ENCODE measurements at places on chromosomes 11 and 22. TPM values are rescaled to one million over a fixed set of nuclear protein-coding genes. Genes with fewer than 3 reads are reported as not detected.

MMP8 gene
- total RNA-seq: not detected

MTFP1 gene
- total RNA-seq: 80.5 TPM

OR52E8 gene
- not detected for total RNA-seq

CLCF1 gene
- 0.63 TPM for total RNA-seq

TSPAN18 gene
- total RNA-seq: 1.5 TPM

MS4A6E gene
- total RNA-seq: not detected

PCNX3 gene
- 52.0 TPM for total RNA-seq

CEND1 gene
- total RNA-seq: 3.8 TPM

RCOR2 gene
- total RNA-seq: 0.28 TPM

MOV10L1 gene
- total RNA-seq: not detected

HOATZ gene
- total RNA-seq: not detected

MMP13 gene
- not detected for total RNA-seq

SNRPD3 gene
- 166 TPM for total RNA-seq

- H3K27me3 ChIP-seq: peaks cover 7% of the 10 kb centered on the region
- DNase-seq: no peak
- no peak overlapping the region for H3K4me3 ChIP-seq
- H3K36me3 ChIP-seq: no peaks in the 10 kb centered on the region
- H3K27ac ChIP-seq: no peak overlapping the region
These were observed 65.1 kb downstream of the PARVG start for GRCh38 chr22:44245867-44246266.

DNA sequence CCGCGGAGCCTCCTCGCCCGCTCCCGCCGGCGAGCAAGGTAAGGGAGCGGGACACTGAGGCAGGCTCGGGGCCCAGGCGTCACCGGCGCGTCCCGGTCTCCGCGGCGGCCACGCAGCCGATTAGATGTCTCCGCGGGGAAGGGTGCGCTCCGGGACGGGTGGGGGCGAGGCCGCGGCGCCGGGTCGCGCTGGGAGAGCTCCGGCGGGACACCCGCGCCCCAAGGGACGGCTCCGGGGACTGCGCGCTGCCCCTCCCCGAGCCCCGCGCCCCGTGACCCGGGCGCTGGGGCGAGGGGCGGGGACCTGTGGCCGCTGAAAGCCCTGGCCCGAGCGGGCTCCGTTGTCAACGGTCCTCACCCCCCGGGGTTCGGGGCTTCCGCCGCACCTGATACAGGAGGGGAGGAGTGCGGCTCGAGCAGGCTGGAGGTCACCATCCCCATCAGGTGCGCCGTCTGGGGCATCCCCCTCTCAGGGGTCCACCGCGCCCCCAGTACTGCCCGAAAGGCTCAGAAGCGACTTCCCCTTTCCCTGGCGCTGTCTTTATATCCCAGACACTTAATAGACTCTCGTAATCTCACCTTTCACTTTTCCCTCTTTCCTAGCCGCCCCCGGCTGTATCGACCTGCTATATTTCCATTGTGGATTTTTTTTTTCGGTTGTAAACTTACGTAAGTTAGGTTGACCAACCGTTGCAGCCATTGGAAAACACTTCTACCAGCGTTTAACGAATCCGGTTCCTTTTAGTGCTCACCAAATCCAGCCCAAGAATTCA, 573 bp downstream of the PPFIA1 start:
- peak; percentile 86 for DNase-seq
- peaks cover 23% of the 10 kb centered on the region for H3K36me3 ChIP-seq
- peak overlapping the region; percentile 93 for H3K4me3 ChIP-seq
- H3K27me3 ChIP-seq: peaks cover 20% of the 10 kb centered on the region
- H3K27ac ChIP-seq: peak overlapping the region; percentile 82

DNA sequence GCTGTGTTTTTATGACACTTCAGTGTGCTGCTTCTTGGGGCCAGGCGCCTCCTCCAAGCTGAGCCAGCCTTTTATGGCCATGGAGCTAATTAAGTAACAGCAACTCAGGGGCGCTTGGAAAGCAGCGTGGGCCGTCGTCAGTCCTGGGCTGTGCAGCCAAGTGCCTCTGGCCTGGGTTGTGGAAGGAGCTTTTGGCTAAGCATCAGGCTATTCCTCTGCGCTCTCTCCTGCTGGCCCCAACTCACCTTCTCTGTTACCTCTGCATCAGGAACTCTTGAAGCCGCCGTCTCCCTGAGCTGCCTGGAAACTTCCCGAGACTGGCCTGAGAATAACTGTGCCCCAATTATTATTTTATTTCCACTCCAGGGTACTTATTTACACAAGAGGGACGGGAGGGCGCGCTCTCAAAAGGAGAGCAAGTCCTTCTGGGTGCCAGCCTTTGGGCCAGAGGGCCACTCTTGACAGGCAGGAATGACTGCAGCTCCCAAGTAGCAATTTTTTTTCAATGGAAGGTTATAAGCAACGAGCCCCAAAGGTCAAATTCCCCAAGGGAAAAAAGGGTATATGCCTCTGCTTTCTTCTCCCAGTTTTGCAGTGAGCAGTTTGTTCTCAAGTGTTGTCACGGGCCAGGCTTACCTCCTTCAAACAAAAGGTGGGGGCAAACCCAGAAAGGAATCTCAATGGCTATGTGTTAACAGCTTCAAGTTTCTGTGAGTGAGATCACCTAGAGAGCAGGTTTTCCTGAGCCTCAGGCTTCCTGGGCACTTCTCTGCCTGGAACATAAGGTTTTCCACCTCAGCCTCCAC, 38.5 kb upstream of the NAV2 start:
- no peak overlapping the region for H3K27ac ChIP-seq
- no peak overlapping the region for H3K4me3 ChIP-seq
- H3K27me3 ChIP-seq: peaks cover 18% of the 10 kb centered on the region
- no peaks in the 10 kb centered on the region for H3K36me3 ChIP-seq
- H3K4me1 ChIP-seq: no peaks in the 10 kb centered on the region
- no peak for DNase-seq

GRCh38 chr11:8605971-8606563, 12.0 kb upstream of the STK33 start:
- peaks cover 9% of the 10 kb centered on the region for H3K4me1 ChIP-seq
- no peak overlapping the region for H3K4me3 ChIP-seq
- no peaks in the 10 kb centered on the region for H3K36me3 ChIP-seq

- no peaks in the 10 kb centered on the region for H3K27me3 ChIP-seq
- peaks cover 36% of the 10 kb centered on the region for H3K36me3 ChIP-seq
- H3K4me1 ChIP-seq: peaks cover 56% of the 10 kb centered on the region
- peak within 1 kb of the TSS; percentile 100 for H3K27ac ChIP-seq
- DNase-seq: peak; percentile 99
These were observed at the start of gene SUN2 for GRCh38 chr22:38755911-38756532. Gene SUN2, minus strand, starts transcription at chr22:38755998. Its CDS starts 3,370 bp downstream, at chr22:38752628.

GRCh38 chr11:72271980-72272379, 28.0 kb upstream of the PHOX2A start:
- H3K36me3 ChIP-seq: no peaks in the 10 kb centered on the region
- H3K27me3 ChIP-seq: peaks cover 27% of the 10 kb centered on the region
- H3K27ac ChIP-seq: no peak overlapping the region
- DNase-seq: no peak

GRCh38 chr11:30424844-30425243, 101.9 kb downstream of the ARL14EP start:
- H3K4me3 ChIP-seq: no peak overlapping the region
- no peak for DNase-seq
- no peaks in the 10 kb centered on the region for H3K4me1 ChIP-seq
- no peaks in the 10 kb centered on the region for H3K36me3 ChIP-seq
- no peaks in the 10 kb centered on the region for H3K27me3 ChIP-seq
- no peak overlapping the region for H3K27ac ChIP-seq

DNA sequence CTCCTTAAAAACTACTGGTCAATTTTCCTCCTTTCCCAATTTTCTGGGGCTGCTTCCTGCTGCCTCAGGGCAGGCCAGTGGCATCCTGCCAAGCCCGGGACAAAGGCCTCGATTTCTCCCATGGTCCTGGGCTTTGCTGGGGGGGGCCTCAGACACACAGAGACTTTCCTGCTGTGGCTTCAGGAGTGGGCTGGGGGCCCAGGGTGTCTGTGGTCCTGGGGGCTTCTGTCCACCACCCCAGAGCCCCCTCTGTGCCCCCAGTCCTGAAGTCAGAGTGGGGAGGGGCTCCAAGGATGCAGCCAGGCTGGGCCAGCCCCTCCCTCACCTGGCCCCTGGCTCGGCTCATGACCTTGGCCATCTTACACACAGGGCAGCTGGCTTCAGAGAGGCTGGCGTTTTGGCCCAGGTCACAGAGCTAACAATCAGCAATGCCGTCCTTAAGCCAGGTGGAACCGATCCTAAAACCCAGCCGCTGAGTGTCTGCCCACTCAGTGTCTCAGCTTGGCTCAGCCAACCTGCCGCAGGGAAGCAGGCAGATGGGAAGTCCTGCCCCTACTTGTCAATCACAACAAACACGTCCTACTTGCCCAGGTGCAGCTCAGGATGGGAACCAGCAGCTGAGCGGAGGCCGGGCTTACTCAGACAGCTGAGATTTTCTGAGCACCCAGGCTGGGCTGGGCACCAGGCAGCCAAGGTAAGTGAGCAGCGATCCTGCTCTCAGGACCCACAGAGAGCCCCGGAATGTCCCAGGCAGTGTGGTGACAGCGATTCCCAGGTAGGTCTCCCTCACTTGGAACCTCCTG, 34.6 kb downstream of the OSBPL5 start:
- H3K27ac ChIP-seq: no peak overlapping the region
- no peak overlapping the region for H3K4me3 ChIP-seq
- H3K27me3 ChIP-seq: no peaks in the 10 kb centered on the region
- no peaks in the 10 kb centered on the region for H3K36me3 ChIP-seq
- no peak for DNase-seq

DNA sequence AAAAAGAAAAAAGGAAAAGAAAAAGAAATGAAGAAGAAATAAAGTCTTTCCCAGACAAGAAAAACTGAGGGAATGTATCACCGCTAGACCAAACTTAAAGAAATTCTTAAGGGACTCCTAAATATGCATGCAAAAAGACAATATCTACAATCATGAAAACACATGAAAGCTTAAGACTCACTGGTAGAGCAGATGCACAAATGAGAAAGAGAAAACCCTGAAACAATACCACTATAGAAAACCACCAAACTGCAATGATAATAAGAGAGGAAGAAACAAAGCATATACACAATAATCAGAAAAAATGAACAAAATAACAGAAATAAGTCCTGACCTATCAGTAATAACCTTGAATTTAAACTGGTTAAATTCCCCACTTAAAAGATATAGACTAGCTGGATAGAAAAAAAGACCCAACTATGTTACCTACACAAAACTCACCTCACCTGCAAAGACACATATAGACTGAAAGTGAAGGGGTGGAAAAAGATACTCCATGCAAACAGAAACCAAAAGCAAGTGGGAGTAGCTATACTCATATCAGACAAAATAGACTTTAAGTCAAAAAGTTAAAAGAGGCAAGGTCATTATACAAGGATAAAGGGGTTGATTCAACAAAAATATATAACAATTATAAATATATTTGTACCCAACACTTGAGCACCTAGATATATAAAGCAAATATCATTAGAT, 61.3 kb upstream of the NARS2 start:
- H3K27me3 ChIP-seq: no peaks in the 10 kb centered on the region
- peak overlapping the region; percentile 8 for H3K4me3 ChIP-seq
- H3K4me1 ChIP-seq: peaks cover 19% of the 10 kb centered on the region

- H3K27ac ChIP-seq: no peak overlapping the region
- no peak overlapping the region for H3K4me3 ChIP-seq
- no peaks in the 10 kb centered on the region for H3K27me3 ChIP-seq
These were observed 195.1 kb upstream of the CADM1 start for GRCh38 chr11:115699326-115699725.

DNA sequence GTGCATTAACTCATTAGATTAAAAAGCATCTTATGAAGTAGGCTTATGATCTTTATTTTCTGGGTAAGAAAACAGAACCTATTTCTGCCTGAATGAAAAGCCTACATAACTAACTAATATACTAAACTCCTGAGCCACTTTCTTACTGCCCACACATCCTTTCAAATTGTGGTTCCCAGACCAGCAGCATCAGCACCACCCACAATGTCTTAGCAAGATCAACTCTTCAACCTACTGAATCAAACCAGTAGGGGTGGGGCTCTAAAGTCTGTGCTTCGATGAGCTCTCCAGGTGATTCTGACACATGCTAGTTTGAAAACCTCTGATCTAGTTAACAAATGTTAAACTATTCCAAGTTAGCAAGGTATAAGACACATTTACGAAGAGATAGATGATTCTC, 462.4 kb downstream of the DLG2 start:
- DNase-seq: no peak
- no peaks in the 10 kb centered on the region for H3K36me3 ChIP-seq
- H3K4me1 ChIP-seq: no peaks in the 10 kb centered on the region
- no peak overlapping the region for H3K27ac ChIP-seq
- H3K4me3 ChIP-seq: no peak overlapping the region

- peaks cover 52% of the 10 kb centered on the region for H3K36me3 ChIP-seq
- no peaks in the 10 kb centered on the region for H3K27me3 ChIP-seq
- H3K27ac ChIP-seq: peak overlapping the region; percentile 77
- H3K4me3 ChIP-seq: no peak overlapping the region
These were observed 18.7 kb downstream of the POU2AF1 start for GRCh38 chr11:111360150-111361043.

GRCh38 chr22:19962246-19962908, 20.8 kb upstream of the TXNRD2 start:
- H3K4me1 ChIP-seq: peaks cover 2% of the 10 kb centered on the region
- DNase-seq: peak; percentile 85
- no peaks in the 10 kb centered on the region for H3K27me3 ChIP-seq
- no peak overlapping the region for H3K27ac ChIP-seq
- H3K4me3 ChIP-seq: no peak overlapping the region

- H3K4me3 ChIP-seq: no peak overlapping the region
- no peaks in the 10 kb centered on the region for H3K36me3 ChIP-seq
- peaks cover 2% of the 10 kb centered on the region for H3K4me1 ChIP-seq
- H3K27me3 ChIP-seq: no peaks in the 10 kb centered on the region
- no peak overlapping the region for H3K27ac ChIP-seq
- DNase-seq: no peak
These were observed 100.3 kb upstream of the PITPNB start for GRCh38 chr22:28019360-28019759.

DNA sequence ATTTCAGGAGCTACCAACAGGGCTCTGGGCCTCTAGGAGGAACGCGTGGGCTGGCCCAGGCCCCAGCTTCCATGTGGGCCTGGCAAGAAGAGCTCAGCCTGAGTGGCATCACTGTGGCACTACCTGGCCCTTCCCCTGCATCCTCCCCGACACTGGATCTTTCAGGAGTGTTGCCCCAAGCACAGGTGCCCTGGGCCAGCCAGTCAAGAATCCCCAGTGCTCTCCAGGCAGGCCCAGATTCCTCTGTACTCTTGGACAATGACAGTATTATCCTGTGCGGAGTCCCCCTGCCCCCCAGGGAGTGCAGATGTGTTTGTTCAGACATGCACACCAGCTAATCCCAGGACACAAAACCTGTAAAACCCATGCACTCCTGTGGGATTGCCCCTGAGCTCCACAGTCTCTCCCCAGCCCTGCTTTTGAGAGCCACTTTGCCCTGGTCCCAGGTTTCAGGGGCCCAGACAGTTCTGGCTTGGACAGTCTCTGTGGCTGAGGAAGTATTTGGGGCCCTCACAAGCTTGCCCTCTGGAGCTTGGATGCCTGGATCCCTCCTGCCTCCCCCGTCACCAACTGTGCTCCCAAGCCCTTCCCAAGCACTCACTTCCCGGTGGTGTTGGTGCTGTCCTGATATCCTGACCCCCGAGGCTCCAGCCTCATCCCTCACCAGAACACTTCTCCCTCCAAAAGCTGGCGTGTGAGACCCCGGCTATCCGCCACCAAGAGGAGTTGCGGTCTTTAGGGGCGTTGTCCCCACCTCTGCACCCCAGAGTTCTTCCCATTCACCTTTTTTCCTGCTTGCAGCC, 39.9 kb downstream of the KCNC1 start:
- no peak overlapping the region for H3K4me3 ChIP-seq
- H3K27me3 ChIP-seq: no peaks in the 10 kb centered on the region
- H3K4me1 ChIP-seq: no peaks in the 10 kb centered on the region
- H3K36me3 ChIP-seq: no peaks in the 10 kb centered on the region
- no peak overlapping the region for H3K27ac ChIP-seq

Data from activated CD4-positive, alpha-beta T cell treated with anti-CD3 and anti-CD28 coated beads, Interleukin-2, amount 10 ng/mL, durations not matched to agents 24 days and 14 days (primary cell).